ENCODE measurements at places on chromosomes 1 and 21.

- peak; percentile 56 for DNase-seq
These were observed 79.7 kb downstream of the TBX19 start for GRCh38 chr1:168360151-168361021.

DNA sequence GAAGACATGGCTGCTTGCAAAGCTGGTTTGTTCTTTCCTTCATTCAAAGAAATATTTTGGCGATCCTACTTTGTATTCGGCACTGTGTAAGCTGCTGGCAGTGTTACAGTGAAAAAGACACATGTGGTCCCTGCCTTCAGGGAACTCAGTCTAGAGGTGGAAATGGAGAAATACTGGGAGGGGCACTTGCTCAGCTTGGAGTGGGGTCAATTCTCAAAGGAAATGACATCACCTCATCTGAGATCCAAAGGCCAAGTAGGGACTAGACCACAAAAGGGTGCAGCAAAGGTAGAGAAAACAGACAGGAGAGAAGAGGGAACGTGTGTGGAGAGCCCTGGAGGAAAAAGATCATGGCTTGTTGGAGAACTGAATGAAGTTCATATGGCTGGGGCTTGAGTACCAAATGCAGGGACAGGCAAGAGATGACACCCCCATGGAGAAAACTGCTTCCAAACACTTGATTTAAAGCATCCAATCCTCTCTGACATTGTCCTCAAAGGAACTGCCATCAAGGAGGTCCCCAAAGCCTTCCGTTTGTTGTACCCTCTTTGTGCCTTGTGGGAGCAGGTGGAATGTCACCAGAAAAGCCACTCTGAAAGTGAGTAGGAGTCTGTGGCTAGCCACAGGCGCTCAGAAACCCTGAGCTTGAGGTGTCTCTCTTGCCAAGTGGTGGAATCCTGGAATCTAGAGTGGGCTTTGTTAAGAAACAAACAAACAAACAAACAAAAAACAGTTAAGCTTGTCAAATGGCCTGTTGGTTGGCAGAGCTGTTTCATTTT, 48.3 kb upstream of the TDRD10 start:
- DNase-seq: peak; percentile 78

DNA sequence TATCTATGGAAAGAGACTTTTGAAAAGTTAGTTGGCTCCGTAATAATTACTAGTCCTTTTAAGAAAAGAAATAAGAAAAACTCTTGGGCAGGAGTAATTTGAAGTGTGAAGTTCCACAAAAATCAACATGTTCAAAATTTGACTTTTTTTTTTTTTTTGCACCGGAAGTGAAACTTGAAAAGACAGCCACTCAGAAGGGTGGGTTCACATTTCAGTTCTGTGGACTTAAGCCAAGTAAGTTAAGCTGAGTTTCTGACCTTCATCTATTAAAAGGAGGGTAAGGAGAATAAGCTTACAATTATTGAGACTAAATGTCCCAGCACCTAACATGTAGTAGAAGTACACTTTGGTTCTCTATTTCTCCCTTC, 11.0 kb downstream of the RO60 start:
- no peak for DNase-seq

GRCh38 chr21:25296252-25296651, 311.0 kb downstream of the MRPL39 start:
- no peak for DNase-seq

DNA sequence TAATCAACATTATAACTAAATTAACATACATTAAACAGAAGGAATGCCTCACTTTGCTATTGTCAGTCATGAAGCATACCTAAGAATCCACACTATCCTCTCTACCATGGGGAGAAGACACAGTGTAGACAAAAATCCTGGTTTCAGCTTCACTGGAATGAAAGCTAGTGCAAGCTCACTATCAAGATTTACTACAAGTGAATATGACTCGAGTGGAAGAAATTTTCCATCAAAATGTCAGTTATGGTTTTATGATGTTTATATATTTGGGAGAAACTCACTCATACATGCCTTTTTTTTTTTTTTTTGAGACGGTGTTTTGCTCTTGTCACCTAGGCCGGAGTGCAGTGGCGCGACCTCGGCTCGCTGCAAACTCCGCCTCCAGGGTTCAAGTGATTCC, 424.3 kb downstream of the KCNT2 start:
- no peak for DNase-seq

GRCh38 chr1:58585166-58585565, 8.1 kb upstream of the TACSTD2 start:
- DNase-seq: no peak

GRCh38 chr1:7097938-7098592, 312.8 kb downstream of the CAMTA1 start:
- DNase-seq: no peak

GRCh38 chr1:166489670-166490436, 323.1 kb upstream of the FAM78B start:
- DNase-seq: peak; percentile 20

DNA sequence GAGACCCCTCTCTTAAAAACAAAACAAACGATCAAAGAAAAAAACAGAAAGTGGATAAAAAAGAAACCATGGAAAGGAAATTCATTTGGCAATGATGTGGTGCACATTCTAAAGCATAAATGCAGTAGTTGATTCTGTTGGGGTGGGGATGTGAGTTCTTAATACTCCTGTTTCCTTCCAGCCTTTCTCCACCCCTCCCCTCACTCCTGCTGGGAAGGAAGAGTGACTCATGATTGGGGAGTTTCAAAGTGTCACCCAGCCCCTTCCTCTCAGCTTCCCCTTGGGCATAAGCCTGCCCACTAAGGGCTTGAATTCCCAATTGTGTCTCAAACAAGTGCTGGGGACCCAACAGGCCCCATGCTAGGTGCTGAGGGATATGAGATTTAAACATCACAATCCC, 6.7 kb upstream of the PINK1 start:
- DNase-seq: no peak

DNA sequence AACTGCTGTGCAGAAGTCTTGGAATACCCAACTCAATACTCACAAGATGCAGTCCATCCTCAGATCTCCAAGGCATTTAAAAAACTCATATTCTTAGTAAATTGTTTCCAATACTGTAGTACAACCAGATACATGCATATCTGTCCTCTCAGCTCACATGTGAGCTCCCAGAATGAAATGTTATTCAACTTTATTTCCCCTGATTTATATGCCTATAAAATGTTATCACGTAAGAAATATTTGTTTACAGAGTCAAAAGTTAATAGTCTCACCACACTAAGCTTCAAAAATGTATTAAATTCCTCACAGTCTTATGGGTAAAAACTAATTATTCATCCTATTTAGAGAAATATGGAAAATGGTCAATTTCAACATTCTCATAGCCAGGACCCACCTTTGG, 56.6 kb downstream of the LTN1 start:
- no peak for DNase-seq

GRCh38 chr1:46445773-46446256, 43.8 kb upstream of the DMBX1 start:
- no peak for DNase-seq

DNA sequence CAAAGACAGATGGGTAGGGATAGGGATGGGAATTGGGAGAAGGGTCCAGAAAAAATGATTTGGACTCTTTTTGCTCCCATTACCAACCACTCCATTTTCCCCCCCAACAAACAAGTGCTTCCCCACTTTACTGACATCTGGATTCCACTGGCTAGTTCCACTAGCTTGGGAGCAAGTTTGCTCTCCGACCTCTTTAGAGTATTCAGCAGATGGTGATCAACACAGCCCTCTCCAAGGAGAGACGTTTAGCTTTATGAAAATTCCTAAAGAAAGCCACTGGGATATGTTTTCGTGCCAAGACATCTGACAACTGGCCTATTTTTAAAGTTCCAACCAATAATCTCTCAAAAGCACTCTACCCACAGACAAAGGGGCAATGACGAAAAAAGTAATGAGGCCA, 50.3 kb downstream of the ITPKB start:
- DNase-seq: no peak

DNA sequence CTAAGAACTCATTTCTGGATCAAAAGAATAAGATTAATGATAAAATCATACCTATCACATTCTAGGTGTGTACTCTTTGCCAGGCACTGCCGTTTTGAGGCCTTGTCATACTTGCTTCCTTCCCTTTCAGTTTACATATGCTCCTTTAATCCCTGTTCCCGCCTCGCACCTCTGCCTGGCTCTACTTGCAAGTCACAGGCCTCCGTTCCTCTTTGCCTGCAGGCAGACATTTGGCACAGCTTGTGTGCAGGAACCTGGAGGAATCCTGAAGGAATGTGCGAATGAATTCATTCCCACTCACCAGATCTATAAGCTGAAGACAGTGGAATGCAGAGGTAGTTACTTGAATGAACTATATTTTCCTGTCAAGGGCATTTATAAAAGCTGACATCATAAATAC, 13.8 kb downstream of the WLS start:
- DNase-seq: peak; percentile 82

GRCh38 chr21:43956019-43956669, 56.0 kb upstream of the TRAPPC10 start:
- DNase-seq: no peak

DNA sequence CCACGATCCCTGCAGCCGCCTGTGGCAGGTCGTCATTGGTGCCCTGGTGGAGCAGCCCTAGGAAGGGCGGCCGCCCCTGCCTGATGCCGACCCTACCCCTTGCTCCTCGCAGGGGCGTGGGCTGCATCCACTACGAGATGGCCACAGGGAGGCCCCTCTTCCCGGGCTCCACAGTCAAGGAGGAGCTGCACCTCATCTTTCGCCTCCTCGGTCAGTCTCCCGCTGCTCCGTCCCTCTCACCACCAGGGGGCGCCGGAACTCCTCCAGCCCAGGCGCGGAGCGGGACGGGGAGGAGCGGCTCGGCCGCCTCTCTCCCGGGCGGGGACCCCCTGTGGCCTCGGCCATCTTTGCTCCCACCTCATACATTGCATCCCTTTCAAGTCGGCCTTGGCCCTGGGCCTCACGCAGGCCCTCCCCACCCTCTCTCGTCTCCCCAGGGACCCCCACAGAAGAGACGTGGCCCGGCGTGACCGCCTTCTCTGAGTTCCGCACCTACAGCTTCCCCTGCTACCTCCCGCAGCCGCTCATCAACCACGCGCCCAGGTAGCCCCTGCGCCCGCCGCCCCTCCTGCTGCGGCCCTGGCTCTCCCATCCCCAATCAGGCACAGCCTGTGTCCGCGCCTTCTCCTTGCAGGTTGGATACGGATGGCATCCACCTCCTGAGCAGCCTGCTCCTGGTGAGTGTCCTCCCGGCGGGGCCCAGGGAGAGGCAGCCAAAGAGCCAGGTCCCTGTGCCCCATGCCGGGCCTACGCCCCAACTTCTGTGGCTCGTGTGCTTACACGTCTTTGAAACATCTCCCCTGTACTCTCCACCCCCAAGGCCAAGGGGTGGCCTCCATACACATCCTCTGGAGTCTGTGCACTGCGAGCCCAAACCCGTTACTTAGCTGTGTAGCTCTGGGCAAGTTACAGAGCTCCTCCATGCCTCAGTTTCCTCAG, 24.7 kb downstream of the CDK18 start:
- peak; percentile 63 for DNase-seq

GRCh38 chr1:152768847-152769533, 6.0 kb upstream of the LCE1F start:
- DNase-seq: no peak

DNA sequence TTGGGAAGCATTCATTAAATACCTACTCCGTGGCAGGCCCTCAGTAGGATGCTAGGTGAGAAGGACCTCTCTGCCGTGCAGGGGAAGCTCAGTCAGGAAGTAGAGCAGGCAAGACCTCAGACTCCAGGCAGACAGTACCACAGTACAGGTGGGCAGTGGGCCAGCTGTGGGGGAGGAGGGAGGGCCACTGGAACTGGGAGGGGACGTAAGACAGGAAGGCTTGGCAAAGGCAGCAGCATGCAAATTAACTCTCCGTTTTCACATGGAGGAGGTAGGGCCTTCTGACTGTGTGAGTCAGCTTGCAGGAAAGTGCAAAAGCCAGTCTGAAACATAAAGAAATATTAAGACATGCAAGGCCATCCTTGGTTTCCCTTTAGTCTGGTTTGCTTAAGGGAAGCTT, 157.7 kb downstream of the TRIM33 start:
- peak; percentile 65 for DNase-seq

DNA sequence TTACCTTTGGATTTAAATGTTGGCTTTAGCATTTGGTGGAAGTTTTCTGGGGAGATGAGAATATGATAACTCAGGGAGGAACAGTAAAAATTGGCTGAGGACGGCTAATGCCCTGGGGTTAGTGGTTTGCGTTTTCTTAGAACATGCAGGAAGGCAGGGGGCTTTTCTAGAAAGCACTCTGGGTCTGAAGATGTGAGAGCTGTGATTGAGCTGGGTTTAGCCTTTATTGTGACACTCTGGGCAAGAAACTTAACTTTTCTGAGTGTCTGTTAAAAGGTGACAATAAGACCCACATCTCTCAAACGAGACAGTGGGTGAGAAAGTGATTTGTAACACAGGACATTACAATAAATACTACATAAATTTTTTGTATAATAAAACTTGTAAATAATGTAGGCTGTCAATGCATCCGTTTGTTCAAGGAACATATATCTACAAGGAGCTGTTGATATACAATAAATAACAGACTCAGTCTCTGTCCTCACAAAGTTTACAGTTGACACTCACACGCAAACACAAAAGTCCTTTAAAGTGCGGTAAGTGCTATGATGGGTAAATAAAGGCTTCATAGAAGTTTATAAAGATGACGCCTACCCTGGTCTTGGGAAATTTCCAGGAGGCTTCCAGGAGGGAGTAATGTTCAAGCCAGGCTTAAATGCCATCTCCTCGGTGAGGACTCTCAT, 49.5 kb upstream of the MRPS6 start:
- no peak for DNase-seq

GRCh38 chr1:31203215-31203614, 36.5 kb downstream of the NKAIN1 start:
- no peak for DNase-seq

GRCh38 chr1:93770640-93771039, 89.0 kb upstream of the BCAR3 start:
- DNase-seq: peak; percentile 30
